Putamen (tissue), 1 donor: ENCODE measurements at places on chromosomes 1 and 21.

GRCh38 chr1:218361298-218362065 is 16.3 kb downstream of the TGFB2 start:
- no peak for DNase-seq

DNA sequence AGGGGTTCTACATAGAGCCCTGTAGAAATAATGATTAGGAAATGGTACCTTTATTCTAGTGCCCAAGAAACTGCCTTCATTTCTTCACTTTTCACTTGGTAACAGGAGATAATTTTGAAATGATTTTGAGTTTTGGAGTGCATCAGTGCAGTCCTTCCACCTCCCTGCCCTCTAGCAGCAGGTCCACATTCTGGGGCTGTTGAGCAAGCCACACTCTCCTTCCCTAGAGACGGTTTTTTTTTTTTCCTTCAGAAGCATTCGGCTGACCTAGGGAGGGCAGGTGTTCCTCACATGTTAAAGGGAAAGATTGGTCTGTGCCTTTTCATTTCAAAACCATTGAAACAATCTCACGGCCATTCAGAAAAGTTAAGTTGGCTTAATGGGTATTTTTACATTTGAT is 39.8 kb downstream of the SLC37A1 start:
- DNase-seq: no peak

GRCh38 chr1:169508432-169509338 is 22.9 kb upstream of the SLC19A2 start:
- DNase-seq: no peak

DNA sequence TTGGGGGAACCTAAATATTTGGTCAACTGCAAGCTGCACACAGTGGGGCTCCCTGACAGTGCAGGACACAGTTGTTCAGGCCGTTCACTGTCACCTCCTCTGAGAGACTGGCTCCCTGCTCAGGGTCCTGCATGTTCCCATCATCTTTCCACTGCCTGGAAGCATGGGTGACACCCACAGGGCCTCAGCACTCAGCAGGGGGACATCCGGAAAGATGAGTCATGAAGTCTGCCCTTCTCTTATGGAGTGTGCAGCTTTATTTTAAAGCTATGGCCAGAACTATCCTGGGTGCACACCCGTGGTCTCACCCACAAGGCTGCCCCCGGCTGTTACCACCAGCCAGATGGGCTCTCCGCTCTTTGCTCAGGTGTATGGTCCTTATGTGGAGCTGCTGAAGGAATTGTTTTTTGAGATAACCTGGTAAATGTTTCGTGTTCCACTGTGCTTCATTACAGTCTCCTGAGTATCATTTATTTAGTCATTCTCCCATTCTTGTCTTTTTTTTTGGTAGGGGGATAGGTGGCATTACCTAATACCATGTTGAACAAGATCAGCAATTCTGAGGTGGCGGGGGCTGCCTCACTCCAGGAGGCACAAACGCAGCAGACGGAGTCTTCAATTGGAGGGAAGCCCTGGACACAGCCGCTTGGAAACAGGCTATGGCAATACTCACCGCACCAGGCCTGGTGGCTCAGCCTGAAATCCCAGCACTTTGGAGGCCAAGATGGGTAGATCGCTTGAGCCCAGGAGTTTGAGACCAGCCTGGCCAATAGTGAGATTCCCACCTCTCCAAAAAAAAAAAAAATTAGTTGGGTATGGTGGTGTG is 14.3 kb downstream of the TRIM11 start:
- DNase-seq: no peak

DNA sequence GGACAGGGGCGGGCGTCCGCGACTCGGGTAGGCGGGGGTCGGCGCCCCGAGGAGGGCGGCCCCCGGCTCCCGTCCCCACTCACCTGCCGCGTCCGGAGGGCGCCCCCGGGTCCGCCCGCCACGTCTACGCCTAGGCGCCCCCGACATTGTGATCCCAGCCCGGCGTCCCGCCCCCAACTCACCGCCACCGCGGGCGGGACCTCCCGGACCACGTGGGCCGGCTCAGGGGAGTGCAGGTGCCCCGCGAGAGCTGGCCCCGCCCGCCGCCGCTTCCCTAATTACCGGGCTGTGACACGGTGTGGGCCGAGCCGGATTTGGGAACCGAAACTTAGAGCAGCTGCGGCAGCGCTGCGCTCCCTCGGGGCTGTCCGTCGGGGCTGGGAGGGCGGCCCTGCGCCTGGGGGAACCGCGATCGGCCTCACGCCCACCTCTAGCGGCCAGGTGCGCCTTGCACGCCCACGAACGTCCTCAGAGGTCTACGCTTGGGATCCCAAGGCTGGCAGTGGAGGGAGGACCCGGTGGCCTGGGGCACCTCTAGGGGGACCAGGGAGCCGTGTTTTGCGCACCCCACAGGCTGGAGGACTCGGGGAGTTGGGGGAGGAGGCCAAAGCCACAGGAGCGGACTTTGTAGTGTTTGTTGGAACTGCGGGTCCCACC is 521 bp upstream of the NADK start:
- DNase-seq: peak; percentile 56

- DNase-seq: peak; percentile 58
These were observed 50.2 kb downstream of the CAPZB start for GRCh38 chr1:19435181-19435580.

GRCh38 chr1:26922901-26923300 is 1.4 kb downstream of the NUDC start:
- DNase-seq: no peak

GRCh38 chr1:20223551-20224419 is 37.5 kb upstream of the PLA2G2C start:
- DNase-seq: no peak

DNA sequence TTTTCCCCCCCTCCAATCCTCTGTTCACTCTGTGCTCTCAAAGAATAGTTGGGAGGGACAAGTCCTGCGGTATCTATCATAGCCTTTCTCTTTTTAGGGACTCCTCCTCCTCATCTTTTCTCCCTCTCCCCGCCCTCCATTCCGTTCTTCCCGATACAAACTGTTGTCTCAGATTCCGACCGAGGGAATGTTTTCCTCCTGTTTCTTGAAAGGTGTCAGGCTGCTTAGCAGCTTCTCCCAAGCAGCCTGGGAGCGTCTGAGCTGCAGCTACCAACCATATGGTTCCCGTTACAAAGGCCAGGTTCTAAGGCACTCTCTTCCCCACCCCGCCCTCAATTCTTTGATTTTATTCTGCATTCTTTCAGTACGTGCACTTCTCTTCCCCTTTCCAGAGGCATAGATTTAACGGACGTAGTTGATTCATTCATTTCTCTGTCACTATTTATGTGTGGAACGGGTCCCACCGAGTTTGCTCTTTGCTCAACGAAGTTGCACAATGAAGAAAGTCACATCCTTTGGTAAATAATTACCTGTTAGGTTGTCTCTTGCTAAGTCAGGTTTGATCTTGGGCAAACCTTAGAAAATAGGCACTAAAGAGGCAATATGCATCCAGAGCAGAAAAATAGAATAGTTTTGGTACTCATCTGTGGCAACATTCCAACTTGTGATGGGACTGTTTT is 2.8 kb downstream of the ADGRL2 start:
- DNase-seq: no peak

- no peak for DNase-seq
These were observed 2.5 kb downstream of the PRKACB start for GRCh38 chr1:84146411-84147032.

DNA sequence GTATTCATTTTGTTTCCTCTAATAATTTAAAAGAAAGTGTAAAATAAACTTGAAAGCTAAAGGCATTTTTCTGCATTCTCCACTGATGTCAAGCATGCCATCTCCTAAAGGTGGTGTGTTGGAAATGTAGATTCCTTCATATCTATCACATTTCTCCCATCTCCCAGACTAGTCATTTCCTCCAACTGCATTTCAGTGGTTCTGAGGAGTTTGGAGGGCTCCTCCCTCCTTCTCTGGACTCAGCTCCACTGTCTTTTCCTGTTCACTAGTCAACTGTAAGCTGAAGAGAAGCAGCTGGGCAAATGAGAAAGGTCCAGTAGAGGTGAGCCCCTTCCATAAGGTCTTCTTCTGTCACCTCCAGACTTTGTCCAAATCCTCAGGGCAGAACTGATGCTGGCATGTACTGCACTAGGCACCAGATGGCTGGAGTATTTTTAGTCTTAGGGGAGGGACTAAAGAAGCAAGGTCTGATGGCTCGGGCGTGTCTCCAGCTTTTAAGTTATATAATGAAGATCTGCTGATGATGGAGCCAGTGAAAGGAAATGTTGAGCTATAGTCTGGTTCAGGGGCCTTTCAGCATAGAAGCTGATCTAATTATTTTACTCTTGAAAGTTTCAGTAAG is 186.1 kb downstream of the NTNG1 start:
- no peak for DNase-seq

DNA sequence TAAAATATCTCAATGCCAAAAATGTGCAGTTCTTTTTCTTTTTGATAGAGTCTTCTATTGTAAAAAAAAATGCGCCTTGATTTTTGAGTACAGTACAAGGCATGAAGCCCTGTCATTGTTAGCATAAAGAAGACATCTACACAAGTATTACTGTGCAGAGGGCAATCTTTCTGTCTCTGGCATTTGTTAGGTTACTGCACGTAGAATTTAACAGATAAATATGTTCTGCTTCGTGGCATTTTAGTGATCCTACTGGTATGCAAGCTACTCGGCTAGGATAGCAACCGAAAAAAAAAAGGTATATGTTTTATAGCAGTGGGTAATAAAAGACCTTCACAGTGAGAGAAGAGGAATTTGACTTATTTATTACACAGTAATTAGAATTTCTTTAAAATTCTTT is 492.9 kb upstream of the ADGRL2 start:
- no peak for DNase-seq

- no peak for DNase-seq
These were observed 899 bp downstream of the TOMM40L start for GRCh38 chr1:161226759-161227158.
